Naive B cell (primary cell): ENCODE measurements at places on chromosomes 16 and 17.
A peak's percentile ranks its signal among the peaks of the same experiment; 100 is the strongest.

DNA sequence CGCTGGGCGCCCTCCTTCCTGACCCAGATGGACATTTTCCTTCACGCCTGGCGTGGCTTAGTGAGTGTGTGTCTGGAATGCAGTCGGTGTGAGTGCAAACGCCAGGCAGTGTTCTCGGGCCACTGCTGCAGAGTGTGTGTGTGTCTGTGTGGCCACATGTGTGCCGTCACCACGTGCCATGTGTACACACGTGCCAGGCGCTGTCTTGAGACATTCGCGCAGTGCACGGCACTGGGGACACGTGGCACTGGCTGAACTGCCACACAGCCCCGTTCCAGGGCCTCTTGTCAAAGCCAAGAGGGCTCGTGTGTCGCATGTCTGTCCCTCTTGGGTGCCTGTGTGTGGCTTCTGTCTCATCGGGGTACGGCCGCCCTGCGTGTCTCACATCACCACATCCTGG, 28.8 kb downstream of the MAPK8IP3 start:
- DNase-seq: no peak

DNA sequence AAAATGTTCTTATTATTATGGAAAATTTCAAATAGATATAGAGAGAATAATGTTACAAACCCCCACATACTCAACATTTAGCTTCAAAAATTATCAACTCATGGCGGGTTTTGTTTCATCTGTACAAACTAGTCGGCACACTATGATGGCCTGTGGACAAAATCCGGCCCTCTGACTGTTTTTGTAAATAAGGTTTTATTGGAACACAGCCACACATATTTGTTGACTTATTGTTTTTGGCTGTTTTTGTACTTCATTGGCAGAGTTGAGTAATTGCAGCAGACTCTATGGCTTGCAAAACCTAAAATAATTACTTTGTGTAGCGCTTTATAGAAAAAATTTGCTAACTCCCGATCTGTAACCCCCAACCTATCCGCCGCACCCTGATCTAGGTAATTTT, 41.4 kb upstream of the CLEC18A start:
- DNase-seq: no peak

- DNase-seq: no peak
These were observed 101.1 kb upstream of the CCL2 start for GRCh38 chr17:34153991-34154390.

GRCh38 chr17:41251261-41251660, 1.8 kb downstream of the KRTAP9-4 start:
- DNase-seq: no peak

- peak; percentile 12 for DNase-seq
These were observed 17.8 kb downstream of the RGS9 start for GRCh38 chr17:65154770-65155589.

- no peak for DNase-seq
These were observed 3.9 kb upstream of the WNT9B start for GRCh38 chr17:46847204-46848191.

DNA sequence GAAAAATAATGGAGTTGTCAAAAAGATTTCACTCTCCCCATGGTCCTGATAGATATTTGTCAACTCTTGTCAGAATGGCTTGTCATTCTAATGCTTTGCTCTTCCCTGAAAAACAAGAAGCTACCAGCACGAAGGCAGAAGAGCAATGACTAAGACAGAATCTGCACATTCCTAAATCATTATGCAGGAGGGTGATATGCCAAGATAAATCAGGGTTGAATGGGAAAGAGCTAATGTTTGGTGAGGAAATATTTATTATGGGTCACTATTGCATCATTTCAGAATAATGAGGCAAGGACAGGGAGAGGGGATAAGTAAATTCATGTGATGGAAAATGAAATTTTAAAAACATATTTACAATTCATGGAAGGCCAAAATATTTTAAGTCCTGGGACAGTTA, 297.5 kb upstream of the XYLT1 start:
- no peak for DNase-seq

- DNase-seq: no peak
These were observed 27.3 kb upstream of the SMG1 start for GRCh38 chr16:18953547-18953946.

DNA sequence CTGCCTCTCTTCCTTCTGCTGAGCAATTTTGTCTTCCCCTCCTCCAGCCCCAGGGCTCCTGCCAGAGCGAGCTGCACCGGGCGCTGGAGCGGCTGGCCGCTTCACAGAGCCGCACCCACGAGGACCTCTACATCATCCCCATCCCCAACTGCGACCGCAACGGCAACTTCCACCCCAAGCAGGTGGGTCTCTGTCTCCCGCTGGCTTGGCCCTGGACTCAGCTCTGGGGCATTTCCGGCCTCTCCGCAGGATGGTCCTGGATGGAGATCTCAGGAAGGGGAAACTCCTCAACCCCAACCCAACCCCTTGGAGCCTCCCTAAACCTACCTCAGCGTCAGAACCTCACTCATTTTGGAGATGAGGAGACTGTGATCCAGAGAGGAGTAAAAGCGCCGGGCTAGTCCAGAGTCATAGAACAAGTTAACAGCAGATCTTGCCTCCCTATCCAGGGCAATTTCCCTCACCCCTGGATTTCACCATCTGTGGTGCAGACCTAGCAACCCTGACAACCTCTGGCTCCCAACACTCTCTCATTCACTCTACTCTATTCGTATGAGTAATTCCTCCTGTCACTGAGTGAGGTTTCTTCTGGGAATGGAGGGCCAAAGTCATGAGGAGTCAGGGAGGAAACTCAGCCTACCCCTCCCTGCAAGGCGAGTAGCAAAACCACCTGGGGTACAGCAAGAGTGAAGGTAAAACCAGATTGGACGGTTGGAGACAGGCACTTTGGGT, 10.8 kb downstream of the IGFBP4 start:
- no peak for DNase-seq

DNA sequence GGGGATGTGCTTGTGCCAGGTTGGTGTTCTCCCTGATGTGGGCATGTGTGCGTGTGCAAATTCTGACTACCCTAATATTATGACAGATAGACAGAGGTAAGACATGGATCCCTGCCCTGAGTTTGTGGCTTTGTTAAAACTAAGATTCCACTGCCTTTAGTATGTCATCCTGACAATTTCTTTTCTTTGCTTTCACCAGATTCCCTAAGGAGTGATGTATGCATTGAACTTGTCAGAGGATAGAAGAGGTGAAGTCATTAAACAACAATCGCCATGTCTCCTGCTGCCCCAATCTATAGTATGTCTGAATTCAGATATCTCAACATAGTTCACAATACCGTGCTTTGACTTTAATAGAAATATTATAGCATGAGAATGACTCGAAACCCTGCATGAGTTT, 137.1 kb upstream of the ELAC2 start:
- no peak for DNase-seq

DNA sequence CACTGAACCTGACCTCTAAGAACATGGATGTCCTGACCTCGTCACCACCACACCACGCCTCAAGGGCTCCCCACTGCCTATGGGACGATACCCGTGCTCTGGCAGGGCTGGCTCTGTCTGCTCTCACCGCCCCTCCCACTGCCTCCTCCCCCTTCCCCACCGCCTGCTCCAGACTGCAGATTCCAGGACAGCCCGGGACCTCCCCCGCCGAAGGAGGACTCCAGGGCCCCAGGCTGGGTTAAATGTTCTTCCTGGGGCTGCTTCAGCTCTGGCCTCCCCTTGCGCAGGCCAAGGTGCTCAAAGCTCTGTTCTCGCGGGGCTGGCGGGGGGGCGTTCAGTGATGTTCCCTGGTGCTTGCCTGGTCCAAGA, 3.1 kb downstream of the NPW start:
- no peak for DNase-seq

GRCh38 chr16:13923703-13924298, 3.8 kb downstream of the ERCC4 start:
- peak; percentile 40 for DNase-seq

DNA sequence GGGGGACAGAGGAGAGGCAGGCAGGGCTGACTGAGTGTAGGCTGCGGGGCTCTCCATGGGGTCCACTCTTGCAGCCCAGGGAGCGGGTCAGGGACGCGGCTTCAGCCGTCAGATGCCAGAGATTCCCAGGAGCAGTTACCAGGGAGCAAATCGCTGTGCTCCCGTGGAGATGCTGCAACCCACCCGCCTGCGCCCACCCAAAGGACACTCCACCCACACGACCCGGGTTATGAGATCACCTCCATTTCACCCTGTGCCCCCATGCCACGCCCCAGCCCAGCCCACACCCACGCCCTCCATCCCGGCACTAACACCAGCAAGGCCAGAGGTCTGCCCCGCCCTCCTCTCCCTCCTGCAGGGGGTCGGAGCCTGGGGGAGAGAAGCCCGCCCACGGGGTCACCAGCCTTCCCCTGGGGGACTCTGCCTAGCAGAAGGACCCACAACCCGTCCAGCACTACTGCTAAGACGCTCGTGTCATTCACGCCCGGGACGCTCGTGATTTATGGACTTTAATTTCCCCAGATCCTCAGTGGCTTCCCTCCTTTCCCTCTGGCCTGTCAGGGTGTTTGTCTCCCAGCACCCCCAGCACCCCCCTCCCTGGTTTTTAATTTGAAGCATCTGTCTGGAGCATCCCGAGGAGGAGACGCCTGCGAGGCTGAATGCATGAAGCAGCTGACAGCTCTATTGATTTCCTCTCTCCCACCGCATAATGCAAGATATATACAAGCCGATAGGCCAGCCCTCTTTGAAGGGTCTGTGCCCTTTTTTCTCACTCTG, 6.7 kb upstream of the RPL38 start:
- no peak for DNase-seq

- DNase-seq: peak; percentile 64
These were observed 19.2 kb downstream of the ARHGAP27 start for GRCh38 chr17:45413498-45413923.
